Amniotic epithelial cell (primary cell): ENCODE measurements at places on chromosomes 12 and 14.

- peak; percentile 54 for DNase-seq
Measured at GRCh38 chr14:103520657-103521437, 1.8 kb downstream of the CKB start.

GRCh38 chr12:18752947-18753346, 15.0 kb downstream of the CAPZA3 start:
- no peak for DNase-seq

DNA sequence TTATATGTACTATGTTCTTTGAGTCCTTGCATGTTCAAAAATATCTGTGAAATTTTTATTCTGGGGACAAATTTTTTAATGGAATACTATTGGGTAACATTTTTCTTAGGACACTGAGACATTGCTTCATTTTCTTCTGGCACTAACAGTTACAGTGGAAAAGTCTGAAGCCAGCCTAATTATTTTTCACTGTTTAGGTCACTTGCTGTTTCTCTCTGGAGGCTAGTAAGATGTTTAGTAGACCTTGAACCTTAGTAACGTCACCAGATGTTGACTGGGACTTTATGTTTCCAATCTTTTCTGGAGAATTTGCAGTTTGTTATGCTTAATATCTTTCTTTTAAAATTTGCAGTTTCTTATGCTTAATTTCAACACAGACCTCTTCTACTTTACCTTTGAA, 12.3 kb upstream of the EPYC start:
- DNase-seq = no peak

GRCh38 chr14:67636361-67636919, 16.7 kb downstream of the ARG2 start:
- peak; percentile 56 for DNase-seq

DNA sequence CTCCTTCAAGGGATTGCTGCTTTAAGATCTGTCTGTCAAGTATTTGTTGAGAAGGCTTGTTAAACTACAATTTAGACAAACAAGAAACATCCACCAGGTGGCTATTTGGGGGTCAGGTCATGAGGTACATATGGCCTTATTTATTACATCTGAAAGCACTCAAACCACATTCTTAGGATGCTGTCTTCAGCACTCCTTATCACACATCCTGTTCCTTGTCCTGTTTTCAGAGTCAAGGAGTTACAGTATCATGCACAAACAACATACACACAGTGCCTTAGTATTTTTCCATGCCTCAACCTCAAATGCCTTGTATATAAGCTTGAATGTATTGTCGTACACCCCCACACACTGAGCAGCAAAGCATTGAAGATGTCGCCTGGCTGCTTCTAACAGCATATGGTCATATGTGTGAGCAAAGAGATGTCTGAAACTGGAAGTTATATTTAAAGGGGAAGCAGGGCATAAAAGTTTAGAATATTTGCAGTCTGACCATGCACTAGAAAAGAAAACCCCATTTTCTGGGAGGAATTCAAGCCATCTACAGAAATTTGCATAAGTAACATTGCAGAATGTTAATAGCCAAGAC, 83.8 kb downstream of the KCNMB4 start:
- no peak for DNase-seq

DNA sequence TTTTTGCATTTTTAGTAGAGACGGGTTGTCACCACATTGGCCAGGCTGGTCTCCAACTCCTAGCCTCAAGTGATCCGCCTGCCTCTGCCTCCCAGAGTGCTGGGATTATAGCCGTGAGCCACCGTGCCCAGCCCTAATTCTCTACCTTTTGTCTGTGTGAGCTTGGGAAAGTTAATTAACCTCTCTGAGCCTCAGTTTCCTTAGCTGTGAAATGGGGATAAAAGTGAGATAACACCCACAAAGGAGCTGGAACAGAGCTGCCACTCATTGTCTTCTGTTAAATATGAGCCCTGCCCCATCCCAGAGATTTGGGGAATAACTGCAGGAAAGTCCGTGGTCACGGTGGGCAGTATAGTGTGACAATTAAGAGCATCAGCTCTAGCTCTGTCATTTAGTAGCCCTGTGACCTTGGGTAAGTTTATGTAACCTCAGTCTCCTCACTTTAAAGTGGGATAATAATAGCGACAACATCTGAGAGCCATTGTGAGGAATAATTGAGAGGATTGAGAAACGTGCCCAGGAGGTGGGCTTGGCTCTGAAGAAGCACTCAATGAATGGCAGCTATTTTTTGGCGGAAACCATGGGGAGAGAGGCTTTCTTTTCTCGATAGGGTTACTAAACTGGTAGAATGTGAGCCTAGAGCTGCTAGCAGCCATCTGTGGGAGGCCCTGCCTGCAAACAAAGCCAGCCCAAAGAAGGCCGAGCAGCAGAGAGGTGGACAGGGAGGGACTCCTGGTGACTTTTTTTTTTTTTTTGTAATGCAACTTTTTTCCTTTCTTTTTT, 60.8 kb upstream of the MED13L start:
- DNase-seq = no peak

DNA sequence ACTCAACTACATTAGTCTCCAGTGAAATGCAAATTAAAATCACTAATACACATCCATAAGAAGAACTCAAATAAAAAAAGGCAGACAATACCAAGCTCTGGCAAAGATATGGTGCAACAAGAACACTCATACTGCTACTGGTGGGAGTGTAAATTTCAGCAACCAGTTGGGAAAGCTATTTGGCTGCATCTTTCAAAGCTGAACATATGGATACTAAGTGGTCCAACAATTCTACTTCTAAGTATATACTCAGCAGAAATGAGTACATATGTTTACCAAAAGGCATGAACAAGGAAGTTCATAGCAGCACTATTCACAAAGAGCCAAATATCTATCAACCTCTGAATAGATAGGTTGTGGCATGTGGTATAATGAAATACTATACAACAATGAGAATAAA, 27.3 kb downstream of the CAPS2 start:
- DNase-seq = no peak

DNA sequence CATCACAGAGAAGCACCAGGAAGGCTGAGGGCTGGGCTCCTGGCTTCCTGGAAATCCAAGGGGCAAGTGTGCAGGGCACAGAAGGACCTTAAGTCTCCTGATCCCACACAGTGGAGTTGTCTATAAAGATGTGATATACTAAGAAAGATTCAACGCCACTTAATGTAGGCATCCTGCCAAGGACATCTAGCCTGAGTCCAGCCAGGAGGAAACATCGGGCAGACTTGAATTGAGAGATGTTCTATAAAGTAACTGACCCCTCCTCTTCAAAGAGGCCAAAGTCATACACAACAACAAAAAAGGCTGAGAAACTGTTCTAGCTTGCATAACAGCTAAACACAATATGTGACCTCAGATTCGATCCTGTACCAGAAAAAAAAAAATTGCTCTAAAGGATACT, 299.5 kb upstream of the NOS1 start:
- no peak for DNase-seq

GRCh38 chr14:39988939-39989338, 556.7 kb upstream of the FBXO33 start:
- peak; percentile 4 for DNase-seq

DNA sequence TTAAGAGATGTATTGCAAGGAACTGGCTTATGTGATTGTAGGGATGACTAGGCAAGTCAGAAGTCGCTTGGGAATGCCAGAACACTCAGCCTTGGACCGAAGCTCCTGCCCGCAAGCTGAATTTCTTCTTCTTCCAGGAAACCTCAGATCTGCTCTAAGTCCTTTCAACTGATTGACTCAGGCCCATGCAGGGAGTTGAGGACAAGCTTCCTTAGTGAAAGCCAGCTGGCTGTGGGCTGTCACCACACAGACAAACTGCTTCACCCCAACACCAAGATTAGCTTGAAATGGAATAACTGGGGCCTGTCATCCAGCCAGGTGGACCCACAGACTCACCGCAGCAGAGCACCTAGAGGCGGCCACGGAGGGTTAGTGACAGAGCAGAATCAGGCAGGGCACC, 24.7 kb downstream of the BDKRB2 start:
- peak; percentile 60 for DNase-seq

DNA sequence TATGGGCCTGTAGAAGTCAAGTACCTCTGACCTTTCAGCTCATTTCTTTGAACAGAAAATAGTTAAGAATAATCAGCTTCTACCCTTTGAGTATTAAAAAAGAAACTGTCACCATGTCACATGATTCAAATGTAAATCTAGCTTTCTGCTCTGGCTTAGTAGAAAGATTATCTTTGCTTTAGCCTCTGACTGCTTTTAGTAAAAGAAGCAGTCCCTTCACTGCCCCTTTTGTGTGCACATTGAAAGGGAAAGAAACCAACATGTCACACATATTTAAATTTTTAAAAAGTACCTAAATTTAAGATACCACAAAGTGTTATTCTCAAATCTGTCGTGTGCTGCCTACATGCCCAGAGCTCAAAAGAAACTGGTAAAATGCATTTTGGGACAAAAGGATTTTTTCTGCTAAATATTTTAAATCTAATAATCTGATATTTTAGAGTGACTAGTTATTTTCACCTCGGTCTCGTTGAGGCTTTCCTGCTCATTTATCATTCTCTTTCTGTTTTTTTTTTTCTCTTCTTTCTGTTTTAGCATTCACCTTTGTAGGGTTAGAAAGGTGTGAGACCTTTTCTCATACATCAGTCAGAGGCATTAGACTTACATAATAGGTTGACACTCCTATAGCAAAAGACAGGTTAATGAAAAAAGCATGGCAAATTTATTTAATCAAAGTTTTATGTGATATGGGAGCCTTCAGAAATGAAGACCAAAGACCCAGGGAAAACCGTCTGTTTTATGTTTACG, 41.3 kb downstream of the SLC16A7 start:
- no peak for DNase-seq

- DNase-seq = no peak
Measured at GRCh38 chr12:101671157-101671791, 26.2 kb upstream of the CHPT1 start.

DNA sequence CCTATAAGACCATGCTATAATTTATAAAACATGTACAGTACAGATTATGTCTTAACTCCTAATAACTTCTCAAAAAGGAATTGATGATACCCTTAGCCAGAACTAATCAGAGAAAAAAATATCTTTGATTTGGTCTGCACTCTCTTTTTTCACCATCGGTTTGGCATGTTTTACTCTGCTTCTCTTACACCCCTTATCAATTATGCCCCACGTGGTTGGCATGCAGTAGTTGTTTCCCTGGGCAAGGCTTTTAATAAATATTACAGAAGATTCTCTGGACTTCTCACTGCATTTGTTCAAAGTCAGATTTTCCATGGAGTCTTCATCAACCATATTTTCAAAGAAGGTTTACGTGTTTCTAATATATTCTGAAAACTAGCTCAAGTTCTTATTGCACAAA, 167.4 kb upstream of the LRIG3 start:
- DNase-seq = no peak

- DNase-seq = peak; percentile 20
Measured at GRCh38 chr12:115920395-115921183, 356.9 kb downstream of the MED13L start.

DNA sequence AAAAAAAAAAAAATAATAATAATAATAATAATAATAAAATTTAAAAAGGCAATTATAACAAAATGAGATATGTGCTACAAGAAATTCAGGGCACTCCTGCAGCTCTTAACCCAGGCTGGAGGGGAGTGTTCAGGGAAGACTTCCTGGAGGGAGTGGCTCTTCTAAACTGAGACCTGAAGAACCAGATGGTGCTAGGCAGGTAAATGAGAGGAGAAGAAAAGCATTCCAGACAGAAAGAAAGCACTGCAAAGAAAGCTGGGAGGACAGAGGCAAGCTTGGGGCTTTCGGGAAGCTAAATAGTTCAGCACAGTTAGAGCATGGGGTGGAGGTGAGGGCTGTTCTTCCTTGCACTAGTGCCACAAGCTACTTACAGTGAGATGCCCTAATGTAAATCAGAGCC, 9.9 kb upstream of the SRSF9 start:
- DNase-seq = no peak

DNA sequence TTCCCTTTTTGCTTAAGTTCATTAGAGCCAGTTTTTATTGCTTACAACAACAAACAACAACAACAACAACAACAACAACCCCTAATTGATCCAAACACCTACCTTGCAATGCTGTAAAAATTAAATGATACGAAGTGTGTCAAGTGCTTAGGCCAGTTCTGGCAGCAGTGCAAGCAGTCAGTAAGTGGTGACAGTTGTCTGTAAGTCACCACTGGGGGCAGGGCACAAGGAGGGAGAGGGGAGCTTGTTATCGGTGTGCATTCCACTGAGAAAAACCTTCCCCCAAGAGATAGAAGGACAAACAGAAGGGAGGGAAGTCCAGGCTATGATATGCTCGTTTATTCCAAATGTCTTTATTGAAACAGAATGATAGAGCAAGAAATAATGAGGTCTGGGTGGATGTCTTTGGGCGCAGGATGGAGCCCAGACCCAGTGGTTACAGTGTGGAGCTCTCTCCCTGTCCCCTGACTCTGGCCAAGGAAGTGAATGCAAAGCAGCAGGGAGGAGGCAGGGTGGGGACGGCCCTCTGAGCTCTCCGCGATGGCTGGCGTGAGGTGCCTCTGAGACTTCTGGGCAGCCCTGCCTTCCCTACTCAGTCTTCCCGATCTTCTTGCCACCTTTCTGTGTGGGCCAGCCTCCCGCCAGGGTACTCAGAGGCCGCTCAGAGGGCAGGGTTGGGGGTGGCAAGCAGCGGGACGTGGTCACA, 6.5 kb downstream of the SLC22A17 start:
- DNase-seq = no peak

DNA sequence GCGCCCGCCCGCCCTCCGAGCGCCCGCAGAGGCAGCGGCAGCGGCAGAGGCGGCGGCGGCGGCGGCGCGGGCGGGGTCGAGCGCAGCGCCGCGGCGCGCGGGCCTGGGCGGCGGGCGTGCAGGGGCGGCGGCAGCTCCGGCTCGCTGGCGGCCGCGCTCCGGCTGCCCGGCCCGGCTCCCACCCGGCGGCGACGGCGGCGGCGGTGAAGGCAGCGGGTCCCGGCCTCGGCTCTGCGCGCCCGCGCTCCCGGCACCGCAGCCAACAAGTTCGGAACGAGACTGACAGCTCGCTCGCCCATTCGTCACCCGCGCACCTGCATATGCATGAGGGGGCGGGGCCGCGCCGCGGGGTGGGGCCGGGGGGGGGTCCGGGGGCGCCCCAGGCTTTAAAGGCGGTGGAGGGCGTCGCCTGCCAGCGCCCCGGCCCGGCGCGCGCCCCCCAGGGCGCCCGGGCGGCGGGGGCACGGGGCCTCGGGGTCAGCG, at the start of gene JAG2:
TSS of gene JAG2 (minus strand) at position 281 of the 483 bp plus-strand sequence. CDS start 356 bp downstream, outside the sequence.
- peak; percentile 22 for DNase-seq

- no peak for DNase-seq
Measured at GRCh38 chr12:22321638-22322037, 12.9 kb downstream of the ST8SIA1 start.

DNA sequence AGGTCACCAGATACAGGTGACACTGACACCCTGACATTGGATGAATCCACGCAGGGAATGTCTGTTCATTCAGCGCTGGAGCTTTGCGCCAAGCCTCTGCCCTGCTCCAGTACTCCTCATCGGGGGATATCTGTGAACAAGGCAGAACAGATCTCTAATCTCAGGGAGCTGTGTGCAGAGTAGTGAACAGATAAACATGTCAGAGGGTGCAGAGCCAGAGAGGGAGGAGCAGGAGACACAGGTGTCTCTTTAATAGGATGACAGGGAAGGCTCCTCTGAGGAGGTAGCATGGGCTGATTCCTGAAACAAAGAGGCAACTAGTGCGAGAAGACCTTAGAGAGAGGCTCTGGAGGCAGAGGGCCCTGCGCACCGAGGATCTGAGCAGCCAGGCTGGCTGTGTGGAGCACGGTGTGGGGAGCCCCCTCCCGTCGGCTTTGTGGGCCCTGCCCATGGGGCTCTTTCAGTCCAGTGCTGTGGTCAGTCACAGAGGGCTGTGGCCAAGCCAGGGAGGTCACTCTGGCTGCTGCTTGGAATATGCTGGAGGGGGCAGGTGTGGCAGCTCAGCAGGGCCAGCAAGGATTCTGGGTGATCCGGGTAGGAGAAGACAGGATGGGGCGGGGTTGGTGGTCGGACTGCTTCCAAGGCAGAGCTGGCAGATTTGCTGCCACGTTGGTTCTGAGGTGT, 55.6 kb downstream of the TECPR2 start:
- no peak for DNase-seq

GRCh38 chr12:18886962-18887361, 149.0 kb downstream of the CAPZA3 start:
- peak; percentile 28 for DNase-seq
